ENCODE measurements at places on chromosomes 1 and 21. TPM values are rescaled to one million over a fixed set of nuclear protein-coding genes. Genes with fewer than 3 reads are reported as not detected.

CNIH3 gene
- not detected for total RNA-seq

GRCh38 chr21:46117586-46118315 is 19.8 kb downstream of the COL6A2 start:
- no peak for DNase-seq
- H3K27me3 ChIP-seq, result no peaks in the 10 kb centered on the region
- H3K36me3 ChIP-seq, result peaks cover 100% of the 10 kb centered on the region
- no peaks in the 10 kb centered on the region for H3K4me1 ChIP-seq

DNA sequence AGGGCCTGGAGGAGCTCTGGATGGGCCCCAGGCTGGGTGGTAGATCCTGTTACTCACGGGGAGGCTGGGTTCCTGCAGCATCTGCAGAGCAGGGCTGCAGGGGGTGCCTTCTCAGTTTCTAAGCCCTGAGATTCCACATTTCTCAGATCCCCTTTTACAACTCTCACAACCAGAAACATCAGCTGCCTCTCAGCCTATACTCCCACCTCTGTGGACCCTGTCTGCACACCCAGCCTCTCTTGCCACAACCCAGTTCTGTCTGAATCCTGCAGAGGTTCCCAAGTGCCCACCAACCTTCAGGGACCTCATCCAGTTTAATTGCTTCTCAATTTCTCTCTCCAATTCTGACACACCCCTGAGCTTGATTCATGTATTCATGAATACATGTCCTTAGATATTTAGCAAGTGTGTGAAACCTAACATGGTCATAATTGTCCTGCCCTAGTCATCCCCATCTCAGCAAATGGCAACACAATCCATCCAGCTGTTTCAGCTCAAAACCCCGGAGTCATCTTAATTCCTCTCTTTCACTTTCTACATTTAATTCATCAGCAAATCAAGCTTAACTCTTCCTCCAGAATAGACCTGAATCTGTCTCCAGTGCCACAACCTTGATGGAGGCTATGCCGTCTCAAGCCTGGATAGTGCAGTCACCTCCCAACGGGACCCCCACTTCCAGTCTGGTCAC is 57.0 kb upstream of the NEK2 start:
- H3K4me1 ChIP-seq, result no peaks in the 10 kb centered on the region
- H3K27ac ChIP-seq, result no peak overlapping the region
- no peaks in the 10 kb centered on the region for H3K36me3 ChIP-seq
- H3K4me3 ChIP-seq, result no peak overlapping the region
- H3K27me3 ChIP-seq, result no peaks in the 10 kb centered on the region

- H3K36me3 ChIP-seq, result no peaks in the 10 kb centered on the region
- no peak overlapping the region for H3K27ac ChIP-seq
- no peaks in the 10 kb centered on the region for H3K27me3 ChIP-seq
- H3K4me3 ChIP-seq, result no peak overlapping the region
- H3K4me1 ChIP-seq, result no peaks in the 10 kb centered on the region
- no peak for DNase-seq
Measured at GRCh38 chr21:39648879-39649278, 36.1 kb downstream of the B3GALT5 start.

DNA sequence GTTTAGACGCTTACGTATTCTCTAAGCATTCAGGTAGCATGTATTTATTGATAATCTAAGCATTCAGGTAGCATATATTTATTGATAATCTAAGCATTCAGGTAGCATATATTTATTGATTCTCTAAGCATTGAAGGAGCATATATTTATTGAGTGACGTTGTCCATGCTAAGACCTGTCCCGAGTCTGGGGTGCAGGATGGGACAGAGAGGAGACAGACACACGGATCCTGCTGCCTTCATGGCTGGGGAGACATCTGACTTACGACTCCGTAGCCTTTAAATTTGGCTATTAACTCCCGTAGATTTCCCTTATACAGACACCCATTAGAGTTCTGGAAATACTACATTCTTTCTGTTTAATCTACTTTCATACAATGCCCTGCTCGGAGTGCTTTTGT is 982 bp downstream of the SCCPDH start:
- DNase-seq, result no peak
- peak overlapping the region; percentile 83 for H3K4me3 ChIP-seq
- H3K27ac ChIP-seq, result peak overlapping the region; percentile 58
- no peaks in the 10 kb centered on the region for H3K27me3 ChIP-seq

GRCh38 chr1:226327761-226328162 is 18.8 kb upstream of the LIN9 start:
- no peak for DNase-seq
- no peaks in the 10 kb centered on the region for H3K36me3 ChIP-seq
- H3K27me3 ChIP-seq, result no peaks in the 10 kb centered on the region
- no peaks in the 10 kb centered on the region for H3K4me1 ChIP-seq
- no peak overlapping the region for H3K4me3 ChIP-seq

DNA sequence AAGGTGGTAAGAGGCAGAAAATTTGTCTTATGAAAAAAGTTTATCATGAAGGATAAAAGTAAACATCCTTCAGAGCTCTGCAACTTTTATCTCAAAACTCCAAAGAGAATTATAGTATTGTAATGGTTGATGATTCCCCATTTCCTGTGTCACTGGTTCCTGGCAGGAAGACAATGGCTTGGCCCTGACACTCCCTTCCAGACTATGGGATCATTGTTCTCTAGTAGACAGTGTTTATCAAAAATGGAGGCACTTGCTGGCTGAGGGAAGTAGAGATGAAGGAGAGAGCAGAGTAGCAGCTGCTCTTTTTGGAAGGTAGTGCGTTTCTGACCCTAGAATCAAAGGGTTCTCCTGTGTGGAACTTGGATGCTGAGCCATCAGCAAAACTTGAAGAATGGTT is 145.9 kb upstream of the ATP1B1 start:
- no peaks in the 10 kb centered on the region for H3K36me3 ChIP-seq
- H3K4me1 ChIP-seq, result no peaks in the 10 kb centered on the region
- no peaks in the 10 kb centered on the region for H3K27me3 ChIP-seq
- H3K27ac ChIP-seq, result no peak overlapping the region

DNA sequence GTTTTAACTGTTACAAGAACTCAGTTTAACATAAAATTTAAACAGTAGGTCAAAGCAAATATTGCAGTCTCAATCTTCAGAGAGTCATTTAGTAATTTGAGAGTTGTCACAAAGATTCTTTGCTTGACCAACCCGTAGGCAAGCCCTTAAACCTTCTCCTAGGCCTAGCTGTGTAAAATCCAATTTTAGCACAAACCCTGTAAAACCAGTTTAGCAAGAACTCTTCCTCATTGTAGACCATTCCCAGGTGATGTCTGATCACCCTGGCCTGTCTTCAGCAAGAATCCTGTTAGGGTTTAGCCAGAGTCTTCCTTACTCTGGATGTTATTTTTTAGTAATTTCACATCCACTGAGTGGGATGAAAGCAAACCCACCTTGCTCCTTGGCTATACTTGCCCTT is 30.1 kb downstream of the LRIG2 start:
- DNase-seq, result no peak
- H3K36me3 ChIP-seq, result peaks cover 63% of the 10 kb centered on the region
- H3K27me3 ChIP-seq, result no peaks in the 10 kb centered on the region
- H3K27ac ChIP-seq, result no peak overlapping the region
- no peak overlapping the region for H3K4me3 ChIP-seq

PTPN22 gene
- 6.6 TPM for total RNA-seq

IFI44 gene
- 43.5 TPM for total RNA-seq

DNA sequence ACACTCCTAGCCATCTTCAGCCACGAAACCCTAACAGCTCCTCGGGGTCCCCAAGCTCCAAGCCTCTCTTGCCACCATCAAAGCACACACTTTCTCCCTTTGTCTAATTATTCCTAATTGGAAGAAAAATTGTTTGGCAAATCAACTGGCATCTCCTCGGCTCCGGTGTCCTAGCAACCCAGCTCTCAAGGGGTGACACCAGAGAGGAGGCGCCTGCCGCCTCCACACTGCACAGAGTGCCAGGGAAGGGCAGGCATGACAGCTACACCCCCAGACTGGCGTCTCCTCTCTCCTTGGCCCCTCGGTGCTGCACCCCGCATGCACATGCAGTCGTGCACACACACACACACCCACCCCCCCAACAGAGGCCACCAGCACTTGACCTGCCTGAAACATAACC is 18.2 kb upstream of the GJB5 start:
- H3K27me3 ChIP-seq, result no peaks in the 10 kb centered on the region
- H3K4me3 ChIP-seq, result no peak overlapping the region
- H3K36me3 ChIP-seq, result no peaks in the 10 kb centered on the region
- H3K4me1 ChIP-seq, result no peaks in the 10 kb centered on the region

- H3K27ac ChIP-seq, result no peak within 1 kb of the TSS
- no peak within 1 kb of the TSS for H3K4me3 ChIP-seq
- no peaks in the 10 kb centered on the region for H3K36me3 ChIP-seq
- no peaks in the 10 kb centered on the region for H3K4me1 ChIP-seq
- DNase-seq, result no peak
Measured at GRCh38 chr1:156579472-156579871, at the start of gene TTC24. Gene TTC24 (plus strand): TSS chr1:156579723. CDS start chr1:156581365, 1,642 bp downstream.

- H3K4me1 ChIP-seq, result no peaks in the 10 kb centered on the region
- no peak for DNase-seq
- H3K27me3 ChIP-seq, result no peaks in the 10 kb centered on the region
- H3K4me3 ChIP-seq, result no peak overlapping the region
Measured at GRCh38 chr1:240100371-240100934, 8.8 kb downstream of the FMN2 start.

- no peaks in the 10 kb centered on the region for H3K4me1 ChIP-seq
- H3K27ac ChIP-seq, result no peak overlapping the region
Measured at GRCh38 chr1:45846931-45847330, 43.5 kb downstream of the MAST2 start.

DDI2 gene
- total RNA-seq, result 37.5 TPM

DNA sequence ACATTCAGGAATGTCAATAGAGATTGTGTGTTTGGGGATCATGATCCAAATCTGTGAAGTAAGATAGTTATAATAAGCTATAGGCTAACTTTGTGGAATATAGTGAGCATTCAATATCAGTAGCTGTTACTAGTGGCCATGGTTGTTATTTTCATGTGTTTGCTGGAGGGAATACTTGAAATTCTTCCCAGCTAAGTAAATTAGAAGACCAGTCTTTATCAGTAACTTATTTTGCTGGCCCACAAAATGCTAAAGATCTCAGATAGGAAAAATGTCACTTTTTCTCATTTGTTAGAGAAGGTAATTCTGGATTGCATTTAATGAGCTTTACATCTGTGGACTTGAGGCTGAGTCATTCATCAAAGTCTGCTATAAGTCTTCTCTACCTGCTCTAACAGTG is 156.1 kb upstream of the LRRC7 start:
- no peaks in the 10 kb centered on the region for H3K4me1 ChIP-seq
- DNase-seq, result no peak
- H3K27me3 ChIP-seq, result no peaks in the 10 kb centered on the region

DNA sequence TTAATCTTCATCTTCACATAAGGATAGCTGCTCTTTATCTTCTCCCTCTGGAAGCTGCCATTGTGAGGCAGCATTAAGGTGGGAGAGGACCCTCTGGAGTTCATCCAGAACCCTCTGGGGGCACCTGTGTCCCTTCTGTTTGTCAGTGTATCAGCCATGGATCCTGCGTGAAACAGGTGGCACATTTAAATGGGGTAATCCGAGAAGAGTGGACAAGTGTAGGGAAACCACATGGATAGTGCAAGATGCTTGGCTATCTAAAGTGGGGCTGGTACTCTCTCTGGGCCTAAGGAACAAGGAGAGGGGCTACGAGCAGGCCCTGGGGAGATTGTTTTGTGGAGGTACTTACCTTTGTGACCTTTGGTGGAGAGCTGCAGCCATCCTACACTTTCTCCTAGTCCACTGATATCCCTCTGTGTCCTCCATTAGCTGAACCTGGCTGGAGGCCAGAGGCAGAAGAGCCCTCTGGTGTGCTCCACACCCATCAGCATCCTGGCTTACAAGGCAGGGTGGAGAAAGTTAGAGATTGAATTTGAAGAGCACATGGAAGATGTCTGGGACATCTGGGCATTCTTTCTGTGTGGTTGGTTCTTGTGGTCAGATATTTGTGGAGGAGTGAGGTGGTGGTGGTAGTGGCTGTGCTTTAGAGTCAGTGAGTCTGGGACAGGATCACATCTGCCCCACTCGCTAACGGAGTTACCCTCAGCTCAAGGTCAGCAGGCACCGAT is 117.7 kb downstream of the FGGY start:
- peaks cover 8% of the 10 kb centered on the region for H3K4me1 ChIP-seq
- H3K36me3 ChIP-seq, result no peaks in the 10 kb centered on the region
- H3K27ac ChIP-seq, result no peak overlapping the region
- no peaks in the 10 kb centered on the region for H3K27me3 ChIP-seq

GBP5 gene
- 7.3 TPM for total RNA-seq

GRCh38 chr1:20983297-20983889 is 193.3 kb downstream of the EIF4G3 start:
- no peak overlapping the region for H3K27ac ChIP-seq
- H3K4me1 ChIP-seq, result no peaks in the 10 kb centered on the region
- H3K36me3 ChIP-seq, result no peaks in the 10 kb centered on the region
- DNase-seq, result no peak

DNA sequence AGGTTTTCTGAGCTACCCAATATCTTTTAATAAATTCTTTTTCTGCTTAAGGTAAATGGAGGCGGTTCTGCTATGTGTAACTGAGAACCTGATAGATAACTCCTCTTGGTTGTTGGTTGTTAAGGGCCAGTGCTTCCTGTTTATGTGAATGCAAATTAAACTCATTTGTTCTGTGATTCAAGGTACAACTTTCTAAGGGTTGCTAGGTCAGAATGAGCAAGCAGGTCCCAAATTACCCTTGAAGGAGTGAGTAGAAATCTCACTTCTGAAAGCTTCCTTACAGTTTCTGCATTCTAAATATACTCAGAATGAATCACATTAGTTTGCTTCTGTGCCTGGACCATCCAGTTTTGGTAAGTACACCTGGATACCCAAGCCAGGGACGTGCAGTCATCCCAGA is 15.5 kb upstream of the FAM78B start:
- H3K27me3 ChIP-seq, result no peaks in the 10 kb centered on the region
- no peak for DNase-seq
- no peak overlapping the region for H3K4me3 ChIP-seq
- H3K27ac ChIP-seq, result no peak overlapping the region
- no peaks in the 10 kb centered on the region for H3K4me1 ChIP-seq
- no peaks in the 10 kb centered on the region for H3K36me3 ChIP-seq

LHX8 gene
- total RNA-seq, result not detected

- H3K27me3 ChIP-seq, result no peaks in the 10 kb centered on the region
- H3K27ac ChIP-seq, result no peak overlapping the region
- H3K4me3 ChIP-seq, result no peak overlapping the region
- no peak for DNase-seq
Measured at GRCh38 chr21:27026501-27026900, 59.6 kb upstream of the ADAMTS5 start.

- H3K27me3 ChIP-seq, result no peaks in the 10 kb centered on the region
- DNase-seq, result no peak
- no peaks in the 10 kb centered on the region for H3K36me3 ChIP-seq
- no peak overlapping the region for H3K4me3 ChIP-seq
Measured at GRCh38 chr1:8205771-8206170, 112.1 kb upstream of the SLC45A1 start.

DNA sequence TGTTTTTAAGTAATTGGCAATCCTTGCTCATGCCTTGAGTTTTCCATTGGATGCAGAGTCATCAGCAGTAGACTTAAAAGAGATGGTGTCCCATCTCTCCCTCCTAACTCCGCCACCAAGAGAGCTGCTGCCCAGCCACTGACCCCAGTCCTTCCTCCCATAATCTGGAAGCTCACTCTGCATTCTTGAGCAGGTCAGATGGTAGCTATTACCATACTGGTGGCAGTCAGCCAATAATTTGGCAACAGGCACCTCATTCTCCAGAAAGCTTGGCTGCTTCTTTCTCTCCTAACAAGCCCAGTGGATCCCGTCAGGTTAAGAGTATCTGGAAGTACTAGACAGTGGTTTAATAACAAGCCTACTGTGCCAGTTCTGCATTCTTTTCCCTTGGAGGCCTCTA is 272.1 kb downstream of the ZNF648 start:
- H3K27me3 ChIP-seq, result no peaks in the 10 kb centered on the region
- no peak for DNase-seq
- H3K27ac ChIP-seq, result no peak overlapping the region
- H3K4me1 ChIP-seq, result no peaks in the 10 kb centered on the region
- H3K4me3 ChIP-seq, result no peak overlapping the region

GRCh38 chr1:87765681-87766070 is 437.0 kb downstream of the LMO4 start:
- no peaks in the 10 kb centered on the region for H3K27me3 ChIP-seq
- H3K27ac ChIP-seq, result no peak overlapping the region
- no peak for DNase-seq
- H3K4me1 ChIP-seq, result no peaks in the 10 kb centered on the region

Measured in thoracic aorta (tissue), 2 donors.